ENCODE measurements at places on chromosomes 13 and 19.

- no peak for DNase-seq
Observed at GRCh38 chr13:37995092-37995491, 125.5 kb upstream of the TRPC4 start.

DNA sequence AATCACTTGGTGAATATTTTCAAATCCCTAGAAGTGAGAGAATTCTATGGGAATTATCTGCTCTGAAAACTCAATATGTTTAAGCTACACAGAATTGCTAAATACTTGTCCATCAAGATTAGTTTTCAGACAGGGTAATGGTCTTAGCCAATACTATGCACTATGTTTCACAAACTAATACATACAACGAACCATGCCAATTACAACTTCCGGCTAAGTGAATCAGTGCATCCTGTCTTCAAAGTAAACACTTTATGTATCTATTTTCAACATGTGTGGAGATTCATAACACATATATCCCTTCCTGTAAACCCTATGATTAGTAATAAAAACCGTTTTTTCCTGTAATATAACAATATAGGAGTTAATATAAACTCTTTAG lies 181.5 kb downstream of the POSTN start:
- DNase-seq, result no peak

DNA sequence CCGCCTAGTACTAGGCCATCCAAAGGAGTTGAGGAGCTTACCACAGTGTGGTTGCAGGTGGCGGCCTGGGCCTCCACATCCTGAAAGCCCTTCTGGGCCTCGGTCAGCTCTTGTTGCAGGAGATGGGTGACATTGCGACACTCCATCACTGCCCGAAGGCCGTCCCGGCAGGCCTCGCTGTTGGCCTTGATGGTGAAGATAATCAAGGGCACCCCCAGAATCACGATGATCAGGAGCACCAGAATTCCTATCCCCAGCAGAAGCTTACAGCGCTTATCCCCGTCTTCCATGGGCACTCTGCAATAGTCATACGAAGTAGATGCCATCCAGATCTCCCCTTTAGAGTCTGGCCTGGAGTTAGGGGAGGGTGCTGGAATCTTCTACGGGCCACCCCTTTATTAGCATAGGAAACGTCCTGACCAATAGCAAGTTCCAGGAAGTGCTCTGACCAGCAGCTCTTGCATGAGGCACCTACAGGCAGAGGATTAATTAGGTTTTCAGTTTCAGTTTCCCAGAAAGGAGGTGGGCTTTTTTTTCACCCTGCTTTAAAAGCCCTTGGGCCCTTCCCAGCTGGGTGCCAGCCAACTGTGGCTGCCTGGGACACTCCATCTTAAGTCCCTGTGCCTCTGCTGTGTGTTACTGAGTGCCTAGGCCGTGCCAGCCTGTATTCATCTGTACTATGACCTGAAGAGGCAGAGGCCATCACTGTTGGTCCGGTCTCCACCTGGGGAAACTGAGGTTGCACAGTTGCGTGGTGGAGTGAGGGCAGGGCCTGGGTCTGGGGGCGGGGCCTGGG lies at the start of gene BST2:
Gene BST2, minus strand, starts transcription at position 381 of the 796 bp plus-strand sequence. Its CDS starts 55 bp downstream, at position 326.
- DNase-seq, result no peak

DNA sequence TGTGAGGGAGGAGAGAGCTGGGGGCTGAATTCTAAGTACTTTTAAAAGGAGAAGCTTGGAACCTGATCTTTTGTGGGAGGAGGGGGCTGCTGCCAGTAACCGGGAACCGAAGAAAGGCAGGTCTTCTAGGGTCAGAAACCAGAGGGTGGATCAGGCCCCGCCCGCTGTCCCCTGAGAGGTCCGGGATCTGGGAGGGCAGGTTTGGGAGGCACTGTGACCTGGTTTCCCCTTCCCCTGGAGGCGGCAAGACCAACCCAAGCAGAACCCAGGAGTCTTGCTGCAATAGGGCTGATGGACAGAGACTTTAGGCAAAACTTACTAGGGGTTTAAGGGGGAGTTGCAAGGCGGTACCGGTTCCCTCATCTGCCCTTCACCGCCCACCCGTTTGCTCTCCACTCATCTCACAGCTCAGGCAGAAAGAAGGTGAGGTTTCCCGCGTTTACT lies 707 bp upstream of the KLK8 start:
- DNase-seq, result no peak

GRCh38 chr13:24230428-24231072 lies 70.0 kb downstream of the SPATA13 start:
- DNase-seq, result no peak

GRCh38 chr13:112636401-112636975 lies 48.5 kb upstream of the TUBGCP3 start:
- DNase-seq, result no peak

DNA sequence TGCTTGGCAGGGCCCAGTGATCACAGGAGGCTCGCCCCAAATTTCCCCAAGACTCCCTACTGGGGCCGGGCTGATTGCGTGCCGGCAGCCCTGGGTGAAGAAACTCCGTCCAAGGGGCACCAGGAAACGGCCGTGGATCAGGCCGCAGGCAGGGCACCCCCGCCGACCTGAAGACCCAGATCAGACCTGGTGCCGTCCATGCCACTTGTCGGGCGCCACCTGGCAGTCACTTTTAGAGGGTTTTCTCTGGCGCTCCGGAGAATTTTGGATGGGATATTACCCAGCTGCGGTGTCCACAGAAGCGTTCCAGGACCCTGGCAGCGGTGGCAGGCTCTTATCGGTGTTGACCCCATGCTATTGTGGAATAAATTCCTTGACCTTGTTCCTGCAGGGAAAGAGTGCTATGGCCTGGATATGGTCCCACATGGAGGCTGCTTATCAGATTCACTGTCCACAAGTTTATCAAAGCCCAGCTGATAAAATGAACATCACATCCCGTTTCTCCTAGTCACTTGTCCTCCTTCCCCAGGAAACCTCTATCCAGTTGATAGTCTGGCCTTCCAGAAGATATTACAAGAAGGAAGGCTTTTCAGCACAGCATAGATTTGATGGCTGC lies 38.2 kb downstream of the IGFL2 start:
- no peak for DNase-seq

GRCh38 chr19:5122121-5122400 lies 153.1 kb downstream of the KDM4B start:
- DNase-seq, result no peak

GRCh38 chr19:35571406-35571965 lies 8.0 kb upstream of the ATP4A start:
- no peak for DNase-seq

DNA sequence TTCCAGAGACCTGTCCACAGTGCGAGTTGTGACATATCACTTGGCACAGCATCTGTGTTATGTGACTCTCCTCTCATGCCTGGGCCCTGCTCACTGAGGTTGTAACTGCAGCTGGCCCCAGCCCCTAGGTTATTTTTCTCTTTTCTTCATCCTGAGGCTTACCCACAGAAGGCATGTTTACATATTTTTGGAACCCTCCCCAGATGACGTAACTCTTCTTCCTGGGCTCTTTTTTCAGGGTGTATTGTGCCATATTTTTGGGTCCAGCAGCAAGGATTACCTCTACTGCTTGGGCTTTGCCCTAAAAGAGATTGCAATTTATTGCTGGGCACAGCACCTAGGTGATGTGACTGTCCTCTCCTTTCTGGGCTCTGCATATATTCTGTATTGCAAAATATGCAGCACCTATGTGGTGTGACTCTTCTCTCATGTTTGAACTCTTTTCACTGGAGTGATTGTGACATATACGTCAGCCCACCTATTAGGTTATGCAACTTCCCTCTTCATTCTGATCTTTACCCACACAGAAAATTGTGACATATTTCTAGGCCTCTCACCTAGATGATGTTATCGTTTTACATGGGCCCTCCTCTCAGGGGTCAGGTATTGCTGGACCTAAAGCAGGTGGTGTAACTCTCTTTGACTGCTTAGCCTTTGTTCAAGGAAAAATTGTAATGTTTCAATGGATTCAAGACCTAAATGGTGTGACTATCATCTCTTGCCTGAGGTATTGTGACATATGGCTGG lies 64.5 kb upstream of the ZNF724 start:
- DNase-seq, result no peak

- no peak for DNase-seq
Observed at GRCh38 chr19:20371911-20372310, 193.7 kb downstream of the ZNF737 start.

- no peak for DNase-seq
Observed at GRCh38 chr13:96817336-96817941, 176.8 kb downstream of the OXGR1 start.

GRCh38 chr13:19089315-19089714 lies 92.3 kb downstream of the TUBA3C start:
- no peak for DNase-seq

GRCh38 chr13:95546919-95547318 lies 5.6 kb upstream of the CLDN10 start:
- no peak for DNase-seq

DNA sequence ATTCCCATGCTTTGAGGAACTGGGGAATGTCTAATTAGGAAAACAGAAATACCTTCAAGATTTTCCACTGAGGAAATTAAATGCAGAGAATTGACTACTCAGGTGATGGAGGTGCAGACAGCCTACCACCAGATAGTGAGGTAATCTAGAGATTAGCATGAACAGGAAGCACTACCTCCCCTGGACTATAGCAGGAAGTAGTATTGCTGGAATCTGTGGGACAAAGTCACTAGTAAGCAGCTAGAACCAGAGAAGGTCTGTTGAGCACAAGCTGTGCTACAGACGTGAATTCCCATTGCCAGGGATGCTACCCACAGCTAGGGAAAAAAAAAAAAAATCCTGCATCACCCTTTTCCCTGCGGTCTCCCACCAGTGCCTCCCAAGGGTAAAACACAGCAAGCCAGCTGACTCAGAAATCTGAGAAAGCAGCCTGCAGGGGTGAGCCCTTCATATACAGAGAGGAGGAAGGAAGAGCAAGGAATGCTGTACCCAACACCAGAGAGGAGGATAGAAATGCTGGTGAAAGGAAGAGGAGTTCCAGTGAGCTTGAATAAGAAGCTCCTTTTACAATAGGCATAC lies 10.2 kb downstream of the ENOX1 start:
- no peak for DNase-seq

DNA sequence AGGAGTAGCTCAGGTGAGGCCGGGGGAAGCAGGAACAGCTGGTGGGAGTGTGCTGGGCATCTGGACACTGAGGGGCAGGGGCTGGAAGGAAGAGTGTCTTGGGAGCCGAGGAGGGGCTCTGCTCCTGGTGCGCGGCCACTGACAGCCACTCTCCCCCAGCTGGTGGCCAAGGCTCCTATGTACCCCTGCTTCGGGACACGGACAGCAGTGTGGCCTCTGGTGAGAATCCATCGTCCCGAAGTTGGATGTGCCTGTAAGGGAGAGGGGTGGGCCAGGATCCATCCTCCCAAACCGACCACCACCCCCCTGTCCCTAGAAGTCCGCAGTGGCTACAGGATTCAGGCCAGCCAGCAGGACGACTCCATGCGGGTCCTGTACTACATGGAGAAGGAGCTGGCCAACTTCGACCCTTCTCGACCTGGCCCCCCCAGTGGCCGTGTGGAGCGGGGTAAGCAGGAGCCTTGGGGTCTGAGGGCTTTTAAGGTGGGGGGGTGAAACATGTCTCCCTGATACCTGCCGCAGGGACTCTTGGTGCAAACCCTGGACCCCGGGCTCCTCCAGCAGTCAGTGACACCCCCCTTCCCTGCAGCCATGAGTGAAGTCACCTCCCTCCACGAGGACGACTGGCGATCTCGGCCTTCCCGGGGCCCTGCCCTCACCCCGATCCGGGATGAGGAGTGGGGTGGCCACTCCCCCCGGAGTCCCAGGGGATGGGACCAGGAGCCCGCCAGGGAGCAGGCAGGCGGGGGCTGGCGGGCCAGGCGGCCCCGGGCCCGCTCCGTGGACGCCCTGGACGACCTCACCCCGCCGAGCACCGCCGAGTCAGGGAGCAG lies 2.0 kb upstream of the USF2 start:
- DNase-seq, result no peak

- DNase-seq, result no peak
Observed at GRCh38 chr13:104286566-104287290, 1220.5 kb upstream of the SLC10A2 start.

Data from CD4-positive, alpha-beta T cell (primary cell).